ENCODE measurements at places on chromosomes 2 and 18.

DNA sequence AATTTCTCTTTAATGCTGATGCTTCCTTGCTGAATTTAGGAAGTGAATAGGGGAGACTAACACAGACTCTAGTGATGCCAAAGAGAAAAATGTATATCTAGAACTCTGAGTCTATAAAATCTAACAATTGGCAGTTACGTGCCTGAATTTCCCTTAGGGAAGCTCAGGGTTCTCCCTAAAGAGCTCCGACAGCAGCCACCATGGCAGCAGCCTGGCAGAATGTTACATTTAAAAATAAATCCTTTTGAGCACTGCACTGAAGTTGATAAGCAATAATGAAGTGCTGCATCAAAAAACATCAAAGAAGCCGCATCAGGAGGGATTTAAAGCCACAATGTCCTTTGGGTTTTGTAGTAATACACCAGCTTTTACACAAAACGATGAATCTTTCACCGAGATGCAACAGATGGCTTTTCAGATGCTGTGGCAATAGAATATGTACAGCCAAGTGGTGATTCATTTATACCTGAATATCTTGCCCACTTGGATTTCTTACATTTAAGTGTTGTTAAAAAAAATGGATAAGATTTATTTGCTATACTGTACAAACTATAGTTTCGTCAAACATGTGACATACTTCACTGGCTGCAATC is 291.2 kb upstream of the SESTD1 start:
- no peak for DNase-seq

- no peak for DNase-seq
Observed at GRCh38 chr2:117656546-117656945, 157.9 kb upstream of the DDX18 start.

DNA sequence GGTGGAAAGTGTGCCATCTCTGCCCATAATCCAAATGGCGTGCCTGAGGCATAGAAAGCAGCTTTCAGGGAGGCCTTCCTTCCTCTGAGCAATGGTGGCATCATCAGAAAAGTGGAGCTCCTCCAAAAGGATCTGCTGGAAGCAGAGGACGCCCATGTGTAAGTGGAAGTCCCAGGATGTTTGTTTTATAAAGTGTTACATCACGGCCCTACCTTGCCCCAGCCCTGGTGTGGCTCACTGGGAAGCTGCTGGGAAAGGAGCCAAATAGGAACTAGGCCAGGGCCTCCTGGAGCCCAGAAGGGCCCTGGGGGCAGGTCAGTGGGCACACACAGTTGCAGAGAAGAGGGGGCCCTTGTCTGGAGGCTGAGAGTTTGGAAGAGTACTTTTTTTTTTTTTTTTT is 4.2 kb upstream of the ODC1 start:
- no peak for DNase-seq

- no peak for DNase-seq
Observed at GRCh38 chr2:1841903-1842791, 97.8 kb upstream of the PXDN start.

GRCh38 chr2:177217247-177217843 is 4.8 kb downstream of the HNRNPA3 start:
- no peak for DNase-seq

DNA sequence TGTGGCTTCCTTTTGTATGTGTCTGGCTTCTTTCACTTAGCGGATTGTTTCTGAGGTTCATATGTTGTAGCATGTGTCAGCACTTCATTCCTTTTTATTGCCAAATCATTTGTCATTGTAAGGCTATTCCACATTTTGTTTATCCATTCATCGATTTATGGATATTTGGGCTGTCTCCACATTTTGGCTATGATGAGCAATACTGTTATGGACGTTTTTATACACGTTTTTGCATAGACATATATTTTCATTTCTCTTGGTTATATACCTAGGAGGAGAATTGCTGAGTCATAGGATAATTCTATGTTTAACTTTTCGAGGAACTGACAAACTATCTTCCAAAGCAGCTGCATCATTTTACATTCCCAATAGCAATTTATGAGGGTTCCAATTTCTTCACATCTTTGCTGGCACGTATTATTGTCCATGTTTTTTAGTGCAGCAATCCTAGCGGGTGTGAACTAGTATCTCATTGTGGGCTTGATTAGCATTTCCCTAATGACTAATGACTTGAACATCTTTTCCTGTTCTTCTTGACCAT is 48.1 kb upstream of the TBC1D8 start:
- no peak for DNase-seq

DNA sequence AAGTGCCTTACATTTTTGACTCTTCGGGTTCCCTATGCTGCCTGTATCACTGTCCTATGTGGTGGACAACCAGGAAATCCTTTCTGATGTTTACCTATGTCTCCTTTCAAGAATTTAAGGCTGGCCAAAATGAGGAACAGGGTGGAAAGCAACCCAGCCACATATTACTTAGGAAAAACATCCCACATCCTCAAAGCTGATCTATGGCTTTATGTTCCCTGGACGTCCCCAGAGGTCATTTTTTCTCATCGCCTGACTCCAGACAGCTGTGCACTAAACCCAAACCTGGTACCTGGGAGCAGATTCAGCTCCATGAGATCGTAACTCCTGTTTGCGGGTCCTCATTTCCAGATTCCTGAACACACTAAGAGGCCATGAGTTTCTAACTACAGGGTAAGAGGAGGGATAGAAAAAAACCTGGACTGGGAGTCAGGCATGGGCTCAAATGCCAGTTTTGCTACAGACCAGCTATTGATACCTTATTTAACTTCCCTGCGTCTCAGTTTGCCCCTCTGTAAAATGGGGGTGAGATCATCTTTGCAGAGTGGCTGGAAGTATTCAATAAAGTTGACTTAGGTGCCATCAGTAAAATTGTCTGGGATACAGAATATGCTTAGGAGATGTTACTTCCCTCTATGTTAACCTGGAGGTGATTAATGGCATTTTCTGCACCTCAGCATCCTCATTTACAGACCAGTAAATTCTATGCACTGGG is 70.8 kb downstream of the TNS1 start:
- DNase-seq = no peak
